Heart left ventricle (tissue), 16 donors: ENCODE measurements at places on chromosomes 11 and 22.

GRCh38 chr11:34830648-34831047 lies 85.5 kb downstream of the APIP start:
- H3K27ac ChIP-seq, result no peak overlapping the region
- H3K36me3 ChIP-seq, result no peaks in the 10 kb centered on the region
- H3K4me3 ChIP-seq, result no peak overlapping the region
- DNase-seq, result peak; percentile 67
- H3K4me1 ChIP-seq, result peaks cover 4% of the 10 kb centered on the region

- no peaks in the 10 kb centered on the region for H3K36me3 ChIP-seq
- no peak overlapping the region for H3K27ac ChIP-seq
- DNase-seq, result no peak
- H3K4me1 ChIP-seq, result peaks cover 78% of the 10 kb centered on the region
- H3K4me3 ChIP-seq, result no peak overlapping the region
- no peaks in the 10 kb centered on the region for H3K27me3 ChIP-seq
Measured at GRCh38 chr22:40216041-40216756, 38.5 kb downstream of the TNRC6B start.

DNA sequence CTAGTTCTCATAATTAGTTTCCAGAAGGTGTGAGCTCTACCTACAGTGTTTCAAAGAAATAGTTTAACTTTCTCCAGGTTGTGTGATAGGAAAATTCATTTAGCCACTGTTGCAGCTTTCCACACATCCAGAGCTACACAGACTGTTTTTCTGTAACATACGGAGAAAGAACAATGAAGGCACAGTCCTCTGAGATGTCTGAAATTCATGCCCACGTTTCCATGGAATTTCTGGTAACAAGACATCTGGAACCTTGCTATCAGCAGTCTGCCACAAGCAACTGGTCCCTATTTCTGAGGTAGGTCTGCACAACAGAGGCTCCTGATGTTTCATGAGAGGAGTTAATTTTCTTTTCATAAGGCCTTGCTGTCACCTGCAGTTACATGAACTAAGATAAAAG lies 273.3 kb upstream of the C11orf87 start:
- H3K27ac ChIP-seq, result no peak overlapping the region
- no peak for DNase-seq
- no peaks in the 10 kb centered on the region for H3K36me3 ChIP-seq
- no peaks in the 10 kb centered on the region for H3K4me1 ChIP-seq
- no peak overlapping the region for H3K4me3 ChIP-seq
- H3K27me3 ChIP-seq, result no peaks in the 10 kb centered on the region

DNA sequence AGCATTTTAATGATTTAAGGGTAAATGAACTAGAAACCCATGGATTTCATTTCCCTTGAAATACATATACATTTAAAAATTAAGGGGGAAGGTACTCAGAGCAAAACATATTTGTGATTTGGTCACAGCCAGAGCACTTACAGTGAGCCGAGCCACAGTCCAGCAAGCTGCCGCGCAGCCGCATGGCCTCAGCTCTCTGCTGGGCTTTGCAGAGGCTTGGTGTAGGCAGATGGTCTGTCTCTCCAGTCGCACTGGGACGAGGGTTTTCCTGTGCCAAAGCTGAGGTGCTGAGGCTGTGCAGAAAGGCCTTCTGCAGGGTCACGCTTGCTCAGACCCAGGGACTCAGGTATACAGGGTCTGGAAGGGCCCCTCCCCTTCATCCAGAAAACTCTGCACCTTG lies 367.3 kb downstream of the OPCML start:
- no peaks in the 10 kb centered on the region for H3K27me3 ChIP-seq
- no peak for DNase-seq
- H3K4me3 ChIP-seq, result no peak overlapping the region
- H3K36me3 ChIP-seq, result no peaks in the 10 kb centered on the region

DNA sequence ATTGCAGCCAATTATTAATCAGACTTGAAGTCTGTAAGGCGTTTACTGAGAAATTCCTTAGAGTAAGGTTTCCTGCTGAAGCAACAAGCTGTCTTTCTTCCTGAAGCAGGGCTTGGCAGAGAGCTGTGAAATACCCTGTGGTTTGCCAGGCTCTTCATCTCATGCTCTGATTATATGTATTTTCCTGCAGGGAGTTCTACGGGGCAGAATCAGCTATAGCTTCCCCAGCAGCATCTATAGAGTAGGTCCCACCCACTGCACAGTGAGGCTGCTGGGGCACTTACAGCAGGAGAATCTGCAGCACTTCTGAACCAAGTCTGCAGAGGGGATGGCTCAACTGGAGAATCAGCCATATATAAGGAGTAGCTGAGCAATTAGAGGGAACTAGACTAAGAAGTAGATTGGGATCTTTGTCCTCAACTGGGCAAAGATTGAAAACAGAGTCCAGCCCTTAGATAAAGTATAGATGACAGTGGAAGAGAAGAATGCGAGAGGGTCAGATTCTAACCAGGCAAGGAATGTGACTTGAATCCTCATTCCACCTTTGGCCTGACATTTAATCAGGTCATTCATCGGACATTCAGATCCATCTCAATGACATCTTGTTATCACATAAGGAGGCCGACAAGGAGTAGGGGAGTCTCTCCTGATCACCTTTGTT lies 37.6 kb downstream of the CNTF start:
- no peaks in the 10 kb centered on the region for H3K4me1 ChIP-seq
- H3K27me3 ChIP-seq, result peaks cover 23% of the 10 kb centered on the region
- no peak for DNase-seq
- no peak overlapping the region for H3K4me3 ChIP-seq
- no peaks in the 10 kb centered on the region for H3K36me3 ChIP-seq
- H3K27ac ChIP-seq, result no peak overlapping the region

- no peak overlapping the region for H3K4me3 ChIP-seq
- peak overlapping the region; percentile 65 for H3K27ac ChIP-seq
- H3K4me1 ChIP-seq, result peaks cover 30% of the 10 kb centered on the region
- H3K36me3 ChIP-seq, result peaks cover 5% of the 10 kb centered on the region
Measured at GRCh38 chr22:37896181-37896592, 9.9 kb upstream of the MICALL1 start.

DNA sequence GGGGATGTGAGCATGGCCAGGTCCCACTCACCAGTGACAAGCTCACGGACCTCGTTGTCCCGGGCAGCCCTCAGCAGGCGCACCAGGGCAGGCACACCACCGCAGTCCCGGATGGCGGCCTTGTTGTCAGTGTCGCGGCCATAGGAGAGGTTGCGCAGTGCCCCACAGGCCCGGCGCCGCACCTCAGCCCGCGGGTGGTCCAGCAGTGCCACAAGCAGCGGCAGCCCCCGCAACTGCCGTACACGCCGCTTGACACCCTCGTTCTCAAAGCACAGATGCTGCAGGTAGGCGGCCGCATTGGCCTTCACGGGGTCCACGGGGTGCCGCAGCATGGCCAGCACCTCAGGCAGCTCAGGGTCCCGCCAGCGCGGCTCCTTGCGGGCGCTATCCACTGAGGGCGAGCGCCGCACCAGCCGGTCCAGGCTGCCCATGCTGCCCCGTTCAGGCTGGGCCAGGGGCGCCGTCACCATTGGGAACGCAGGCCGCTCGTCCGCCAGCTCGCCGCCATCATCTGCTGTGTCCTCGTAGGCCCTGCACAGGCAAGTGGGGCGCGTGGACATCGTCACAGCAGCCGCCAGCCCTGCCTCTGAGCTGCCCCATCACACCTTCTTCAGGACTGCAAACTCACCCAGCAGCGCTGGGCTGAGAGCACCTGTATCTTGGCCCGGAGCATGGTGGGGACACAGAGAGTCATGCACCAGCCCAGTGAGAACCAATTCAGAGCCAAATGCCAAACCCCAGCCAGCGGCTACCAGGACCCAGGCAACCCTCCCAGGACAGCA lies 36.7 kb downstream of the ARVCF start:
- DNase-seq, result no peak
- H3K4me1 ChIP-seq, result peaks cover 10% of the 10 kb centered on the region
- H3K27me3 ChIP-seq, result no peaks in the 10 kb centered on the region
- H3K36me3 ChIP-seq, result peaks cover 45% of the 10 kb centered on the region
- no peak overlapping the region for H3K27ac ChIP-seq

DNA sequence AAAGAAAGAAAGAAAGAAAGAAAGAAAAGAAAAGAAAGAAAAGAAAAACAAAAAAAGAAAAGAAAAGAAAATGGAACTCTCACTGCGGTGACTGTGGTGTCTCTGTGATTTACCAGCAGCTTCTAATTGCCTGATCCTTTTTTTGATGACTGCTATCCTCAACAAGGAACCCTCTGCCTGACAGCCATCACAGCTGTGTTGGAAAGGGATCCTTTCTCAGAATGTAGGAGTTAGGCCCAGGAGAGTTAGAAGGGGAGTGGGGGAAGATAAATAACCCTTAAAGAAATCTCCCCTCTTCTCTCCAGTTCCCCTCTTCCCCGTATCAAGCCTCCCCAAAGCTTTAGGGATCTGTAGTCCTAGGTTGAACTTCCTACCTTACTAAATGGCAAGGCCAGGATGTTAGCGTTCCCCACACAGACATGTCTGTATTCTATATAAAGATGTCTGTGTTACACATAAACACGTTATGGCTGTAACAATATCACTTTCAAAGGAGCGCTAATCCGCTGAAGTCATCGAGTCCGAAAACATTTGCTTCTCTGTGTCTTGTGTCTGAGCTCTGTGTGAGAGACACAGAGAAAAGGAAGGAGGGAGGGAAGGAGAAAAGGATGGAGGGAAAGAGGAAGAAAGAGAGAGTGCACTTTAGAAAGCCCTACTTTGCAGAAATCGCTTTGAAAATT lies 26.8 kb upstream of the WT1 start:
- H3K4me3 ChIP-seq, result no peak overlapping the region
- no peaks in the 10 kb centered on the region for H3K4me1 ChIP-seq
- no peaks in the 10 kb centered on the region for H3K27me3 ChIP-seq

GRCh38 chr11:93403930-93404329 lies 73.4 kb downstream of the DEUP1 start:
- no peak overlapping the region for H3K27ac ChIP-seq
- no peaks in the 10 kb centered on the region for H3K4me1 ChIP-seq
- DNase-seq, result no peak
- H3K27me3 ChIP-seq, result no peaks in the 10 kb centered on the region
- H3K4me3 ChIP-seq, result no peak overlapping the region
- H3K36me3 ChIP-seq, result no peaks in the 10 kb centered on the region

DNA sequence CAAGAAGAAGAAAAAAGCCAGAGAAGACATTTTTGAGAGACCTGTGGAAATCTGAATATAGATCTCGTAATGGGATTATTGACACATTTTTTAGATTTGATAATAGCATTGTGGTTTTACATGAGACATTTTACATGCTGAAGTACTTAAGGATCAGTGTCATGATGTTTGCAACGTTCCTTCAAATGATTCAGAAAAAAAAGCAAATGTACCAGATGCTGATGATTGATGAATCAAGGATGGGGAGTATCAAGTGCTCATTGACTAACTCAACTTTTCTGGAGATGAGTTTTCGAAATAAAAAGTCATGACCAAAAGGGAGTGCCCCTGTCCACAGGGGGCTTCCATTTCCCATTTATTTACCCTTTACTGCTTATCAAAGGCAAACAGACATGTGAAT lies 207.0 kb upstream of the SORL1-AS1 start:
- DNase-seq, result no peak
- H3K4me3 ChIP-seq, result no peak overlapping the region
- H3K4me1 ChIP-seq, result peaks cover 17% of the 10 kb centered on the region
- H3K27me3 ChIP-seq, result no peaks in the 10 kb centered on the region

DNA sequence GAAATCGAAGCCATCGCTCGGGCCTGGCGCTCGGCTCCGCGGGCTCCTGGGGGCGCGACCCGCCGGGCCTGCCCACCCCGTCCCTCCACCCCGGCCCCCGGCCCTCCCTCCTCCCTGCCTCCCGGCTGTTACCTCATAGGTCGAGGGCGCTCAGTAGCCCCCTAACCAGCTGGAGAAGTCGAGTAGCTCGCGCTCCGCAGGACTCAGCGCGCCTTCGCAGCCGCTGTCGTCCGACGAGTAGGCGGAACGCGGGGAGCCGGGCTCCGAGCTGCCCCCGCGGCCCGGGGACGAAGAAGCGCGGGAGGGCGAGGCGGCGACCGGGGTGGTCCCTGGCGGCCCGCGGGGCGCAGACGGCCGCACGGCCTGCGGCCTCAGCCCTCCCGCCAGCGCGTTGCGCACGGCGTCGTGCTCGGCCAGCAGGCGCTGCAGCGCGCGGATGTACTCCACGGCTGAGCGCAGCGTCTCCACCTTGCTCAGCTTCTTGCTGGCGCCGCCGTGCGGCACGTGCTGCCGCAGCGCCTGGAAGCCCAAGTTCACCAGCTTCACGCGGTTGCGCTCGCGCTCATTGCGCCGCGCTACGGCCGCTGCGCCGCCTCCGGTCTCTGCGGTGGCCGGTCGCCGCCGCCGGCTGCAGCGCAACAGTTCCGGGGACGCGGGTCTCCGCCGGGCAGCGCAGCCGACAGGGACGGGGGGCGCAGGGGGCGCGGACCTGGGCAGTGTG lies 627 bp downstream of the ASCL2 start:
- H3K4me3 ChIP-seq, result peak overlapping the region; percentile 38
- H3K27me3 ChIP-seq, result peaks cover 47% of the 10 kb centered on the region
- H3K36me3 ChIP-seq, result no peaks in the 10 kb centered on the region
- H3K27ac ChIP-seq, result no peak overlapping the region
- H3K4me1 ChIP-seq, result peaks cover 22% of the 10 kb centered on the region
- DNase-seq, result peak; percentile 48

GRCh38 chr22:27844256-27844655 lies 42.7 kb upstream of the MN1 start:
- peaks cover 21% of the 10 kb centered on the region for H3K4me1 ChIP-seq
- peaks cover 28% of the 10 kb centered on the region for H3K36me3 ChIP-seq
- H3K4me3 ChIP-seq, result no peak overlapping the region
- H3K27me3 ChIP-seq, result no peaks in the 10 kb centered on the region

DNA sequence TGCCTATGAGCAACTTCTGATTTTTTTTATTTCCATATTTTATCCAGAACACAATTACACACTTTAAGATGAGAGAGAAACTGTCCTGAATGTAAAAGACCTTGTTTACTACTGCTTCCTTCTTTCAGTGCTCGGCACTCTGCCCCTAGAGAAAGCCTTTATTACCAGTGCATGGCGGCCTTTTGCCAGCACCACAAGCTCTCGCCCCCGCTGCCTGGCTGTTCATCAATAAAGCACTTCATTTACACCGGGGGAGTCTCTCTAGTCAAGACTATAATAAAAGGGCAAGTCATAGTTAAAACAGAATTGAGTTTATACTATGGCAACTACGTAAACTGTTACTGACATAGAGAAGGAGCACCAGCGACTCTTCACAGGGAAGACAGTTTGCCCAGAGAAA lies 259.5 kb downstream of the CADM1 start:
- H3K36me3 ChIP-seq, result no peaks in the 10 kb centered on the region
- H3K27ac ChIP-seq, result no peak overlapping the region
- peaks cover 3% of the 10 kb centered on the region for H3K4me1 ChIP-seq
- H3K4me3 ChIP-seq, result no peak overlapping the region
- no peak for DNase-seq

DNA sequence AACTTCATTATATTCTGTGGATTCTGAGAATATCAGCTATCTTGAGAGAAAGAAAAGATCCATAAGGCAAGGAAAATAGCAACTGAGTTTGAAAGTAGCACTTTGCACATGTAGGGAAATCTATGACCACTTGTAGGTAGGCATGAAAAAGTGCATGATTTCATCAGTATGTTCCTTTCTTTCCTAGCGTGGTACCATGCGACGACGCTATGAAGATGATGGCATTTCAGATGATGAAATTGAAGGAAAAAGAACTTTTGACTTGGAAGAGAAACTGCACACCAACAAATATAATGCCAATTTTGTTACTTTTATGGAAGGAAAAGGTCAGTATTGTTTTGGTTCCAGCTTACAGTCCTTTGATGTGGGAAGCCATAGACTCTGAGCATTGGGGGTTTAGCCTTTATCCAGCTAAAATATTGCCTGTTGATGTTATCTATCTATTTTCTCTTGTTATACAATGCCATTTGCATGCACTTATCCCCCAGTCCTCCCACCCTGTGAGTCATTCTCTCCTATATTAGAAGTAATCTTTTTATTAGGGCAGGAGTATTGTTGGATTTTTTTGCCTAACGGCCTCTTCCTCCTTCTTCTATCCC lies 60.9 kb downstream of the KDM2A start:
- H3K4me1 ChIP-seq, result peaks cover 8% of the 10 kb centered on the region
- no peaks in the 10 kb centered on the region for H3K27me3 ChIP-seq
- peaks cover 57% of the 10 kb centered on the region for H3K36me3 ChIP-seq
- H3K27ac ChIP-seq, result no peak overlapping the region
- no peak for DNase-seq
